Urinary bladder (tissue), 4 donors: ENCODE measurements at places on chromosomes 2 and 18. TPM values are rescaled to one million over a fixed set of nuclear protein-coding genes. Genes with fewer than 3 reads are reported as not detected.

- DNase-seq, result no peak
Measured at GRCh38 chr2:235534678-235535422, 41.0 kb downstream of the AGAP1 start.

DNA sequence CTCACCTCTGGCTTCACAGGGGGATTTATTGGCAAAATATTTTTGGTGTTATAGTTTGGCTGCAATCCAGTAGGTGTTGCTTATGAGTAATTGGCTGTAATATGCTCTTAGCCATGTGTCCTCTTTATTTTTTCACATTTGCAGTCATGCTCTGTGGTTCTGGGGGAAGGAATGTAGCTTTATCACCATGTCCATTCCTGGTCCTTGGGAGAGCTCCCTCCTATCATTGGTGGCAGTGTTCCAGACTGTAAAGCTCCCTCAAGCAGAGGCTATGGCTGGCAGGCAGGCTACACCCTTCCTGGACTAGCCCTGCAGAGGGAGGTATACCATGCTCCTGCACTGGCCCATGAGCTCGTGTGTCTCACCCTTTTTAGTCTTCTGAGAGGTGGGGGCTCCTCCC, 120.0 kb upstream of the FSIP2 start:
- DNase-seq, result no peak

DNA sequence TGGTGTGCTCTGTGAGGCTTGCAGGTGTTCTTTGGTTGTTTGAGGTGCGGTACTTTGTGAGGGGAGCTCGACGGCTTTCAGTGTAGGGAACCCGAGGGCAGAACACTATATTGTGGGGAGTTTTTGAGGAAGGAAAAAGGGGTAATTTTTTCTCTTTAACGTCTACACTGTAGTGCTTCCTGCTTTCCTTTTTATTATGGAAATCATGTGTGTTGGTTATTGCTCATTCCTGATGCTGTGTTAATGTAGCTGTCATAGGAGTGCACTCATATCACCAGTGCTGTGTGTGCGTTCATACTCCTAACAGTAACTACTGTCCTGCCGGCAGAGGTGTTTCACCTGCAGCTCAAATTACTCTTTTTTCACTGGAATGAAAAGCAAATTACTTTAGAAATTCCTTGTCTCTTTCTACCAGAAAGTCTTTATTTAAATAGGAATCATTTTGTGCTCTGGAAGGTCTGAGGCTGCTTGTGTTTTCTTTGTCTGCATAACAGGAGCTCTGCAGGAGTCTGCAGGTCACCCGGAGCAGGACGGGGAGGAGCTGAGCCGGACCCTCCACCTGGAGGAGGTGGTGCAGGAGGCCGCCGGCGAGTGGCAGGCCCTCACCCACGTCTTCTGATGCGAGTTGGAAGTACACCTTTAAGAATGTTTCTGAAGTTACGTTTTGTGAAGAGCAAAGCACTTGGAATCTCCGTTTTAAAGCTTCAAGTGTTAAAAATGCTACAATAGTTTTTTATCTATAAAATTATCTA, 145.5 kb downstream of the ZNF236 start:
- no peak for DNase-seq

- no peak for DNase-seq
Measured at GRCh38 chr2:18829251-18829902, 240.0 kb upstream of the NT5C1B start.

DNA sequence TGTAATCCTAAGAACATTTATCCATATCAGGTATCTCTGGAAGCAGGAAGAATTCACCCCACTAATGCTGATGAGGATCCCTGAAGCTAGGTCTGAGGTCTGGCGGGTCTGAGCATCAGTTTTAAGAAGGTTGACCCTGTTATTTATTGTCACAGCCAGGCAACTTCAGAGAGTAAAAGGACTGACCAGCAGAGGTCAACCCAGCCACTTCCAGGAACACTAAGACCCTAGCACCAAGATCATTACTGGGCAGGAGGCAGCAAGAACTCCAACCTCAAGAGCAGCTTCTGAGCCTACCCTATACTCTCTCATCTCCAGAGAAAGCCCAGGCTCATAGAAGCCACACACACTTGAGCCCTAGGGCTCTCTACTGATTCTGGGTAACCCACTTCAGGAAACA, 901.4 kb downstream of the DCDC2C start:
- DNase-seq, result no peak

- DNase-seq, result no peak
Measured at GRCh38 chr2:212873256-212873655, 278.2 kb downstream of the IKZF2 start.

DNA sequence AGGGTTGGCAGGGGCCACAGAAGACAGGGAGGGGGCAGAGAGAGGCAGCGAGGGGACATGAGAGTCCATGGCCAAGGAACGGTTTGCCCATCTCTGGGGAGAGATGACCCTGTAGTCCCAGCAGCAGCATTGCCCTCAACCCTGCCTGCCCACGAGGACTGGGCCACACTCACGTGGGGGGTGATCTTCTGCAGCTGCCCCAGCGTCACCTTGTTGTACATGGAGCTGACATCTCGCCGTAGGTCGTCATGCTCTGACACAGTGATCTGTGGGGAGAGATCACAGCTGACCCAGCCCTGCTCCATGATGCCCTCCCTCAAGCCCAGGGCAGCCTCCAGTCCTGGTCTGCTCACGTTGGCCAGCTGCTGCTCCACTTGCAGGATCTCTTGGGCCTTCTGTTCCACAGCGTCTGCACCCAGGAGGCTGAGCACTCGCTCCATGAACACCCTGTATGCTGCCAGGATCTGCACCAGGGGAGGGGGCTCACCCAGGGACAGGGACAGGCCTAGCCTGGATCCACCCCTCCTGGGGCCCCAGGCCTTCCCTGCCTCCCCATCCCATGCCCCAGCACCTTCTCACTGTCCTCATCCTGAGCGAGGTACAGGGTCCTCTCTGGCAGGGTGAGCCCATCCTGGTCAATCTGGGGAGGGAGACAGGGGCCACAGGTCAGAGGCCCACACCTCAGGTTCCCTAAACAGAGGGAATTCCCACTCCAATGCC, 2.8 kb downstream of the ECEL1 start:
- no peak for DNase-seq

GRCh38 chr2:9867881-9868280, 24.6 kb downstream of the TAF1B start:
- DNase-seq, result no peak

GRCh38 chr2:136059036-136059472, 58.9 kb downstream of the CXCR4 start:
- DNase-seq, result no peak

GRCh38 chr2:78887446-78887845, 138.1 kb upstream of the REG3G start:
- DNase-seq, result no peak

GRCh38 chr2:36559221-36559942, 38.6 kb downstream of the FEZ2 start:
- no peak for DNase-seq

- no peak for DNase-seq
Measured at GRCh38 chr2:184596819-184597411, 1.4 kb upstream of the ZNF804A start.

GRCh38 chr2:240502430-240503121, 55.2 kb downstream of the ANKMY1 start:
- DNase-seq, result no peak

- no peak for DNase-seq
Measured at GRCh38 chr18:9782073-9782857, 74.2 kb downstream of the RAB31 start.

DNA sequence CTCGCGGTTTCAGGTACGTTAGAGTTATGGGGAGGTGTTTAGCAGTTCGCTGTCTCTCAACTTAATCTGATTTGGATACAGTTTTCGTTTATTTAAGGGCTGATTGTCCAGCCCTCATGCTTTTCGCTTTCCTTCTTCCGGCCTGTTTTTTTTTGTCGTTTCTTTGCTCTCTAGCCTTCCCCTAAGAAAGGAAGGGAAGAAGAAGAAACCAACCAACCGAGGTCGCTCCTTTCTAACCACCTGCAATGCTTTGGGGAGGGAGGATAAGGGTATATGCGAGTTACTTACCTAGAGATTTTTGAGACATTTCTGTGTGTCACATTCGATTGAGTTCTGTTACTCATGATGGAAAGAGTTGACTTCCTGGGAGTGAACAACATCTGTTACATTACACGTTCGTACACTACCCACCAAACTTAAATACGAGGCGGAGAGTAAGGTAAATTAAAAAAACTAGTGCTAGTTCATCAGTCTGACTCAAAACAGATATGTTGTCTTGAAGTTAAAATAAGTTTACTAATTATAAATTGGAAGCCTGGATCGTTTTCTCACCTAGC, 918 bp downstream of the EIF5B start:
- DNase-seq, result no peak

GRCh38 chr2:10393640-10393982, 54.5 kb downstream of the ODC1 start:
- DNase-seq, result no peak

GRCh38 chr18:79899609-79900445, 51.6 kb downstream of the SLC66A2 start:
- no peak for DNase-seq

MFSD2B gene
- total RNA-seq, result 0.85 TPM

MYO3B gene
- total RNA-seq, result 2.8 TPM

TEKT4 gene
- total RNA-seq, result not detected

PXDN gene
- total RNA-seq, result 256 TPM

SULT1C2 gene
- 3.3 TPM for total RNA-seq

DDX18 gene
- 56.7 TPM for total RNA-seq

CD8B2 gene
- total RNA-seq, result 0.37 TPM

AFG3L2 gene
- 41.1 TPM for total RNA-seq

SKOR2 gene
- total RNA-seq, result not detected
